ENCODE measurements at places on chromosomes 13 and 19.

GRCh38 chr19:14475251-14476073, at the start of gene PTGER1:
TSS of gene PTGER1 (minus strand) at chr19:14475354. CDS start at chr19:14474320, 1,034 bp downstream.
- DNase-seq = no peak

DNA sequence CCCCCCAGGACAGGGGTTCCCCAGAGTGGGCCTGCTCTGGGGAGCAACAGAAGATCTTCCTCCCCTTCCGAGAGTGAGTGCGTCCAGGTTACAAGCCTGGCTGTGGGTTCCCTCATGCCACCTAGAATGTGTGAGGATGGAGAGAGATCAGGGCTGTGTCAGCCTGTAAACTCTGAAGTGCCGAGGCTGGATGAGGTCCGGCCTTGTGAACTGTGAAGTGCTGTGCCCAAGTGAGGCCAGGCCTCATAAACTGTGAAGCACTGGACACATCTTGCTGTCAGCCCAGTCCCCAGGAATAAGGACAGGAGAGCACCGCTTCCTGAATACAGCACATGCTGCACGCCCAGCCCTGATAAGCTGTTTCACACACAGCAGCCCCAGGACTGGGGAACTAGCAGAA, 7.6 kb downstream of the KCNN1 start:
- no peak for DNase-seq

GRCh38 chr19:29836409-29836825, 24.6 kb downstream of the CCNE1 start:
- DNase-seq = no peak

DNA sequence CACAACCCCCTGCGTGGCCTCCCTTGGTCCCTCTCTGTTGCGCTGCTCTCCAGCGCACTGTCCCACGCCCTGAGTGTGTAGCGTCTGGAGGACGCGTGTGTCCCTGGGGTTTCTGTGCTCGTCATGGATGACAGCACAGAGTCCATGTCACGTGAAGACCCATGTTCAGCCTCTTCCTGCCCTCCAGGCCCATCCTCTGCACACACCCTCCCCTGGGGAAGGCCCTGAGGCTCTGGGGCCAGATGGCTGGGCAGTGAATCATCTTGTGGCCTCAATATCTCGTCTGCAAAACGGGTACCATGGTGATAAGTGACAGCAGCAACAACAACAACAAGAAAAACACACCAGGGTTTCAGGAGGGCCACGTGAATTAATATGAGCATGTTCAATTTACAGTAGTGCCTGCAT, 71.5 kb upstream of the ARHGEF7 start:
- no peak for DNase-seq

GRCh38 chr13:23600100-23600499, 29.9 kb downstream of the TNFRSF19 start:
- no peak for DNase-seq

GRCh38 chr19:47707135-47707925, 5.9 kb upstream of the EHD2 start:
- DNase-seq = peak; percentile 49

DNA sequence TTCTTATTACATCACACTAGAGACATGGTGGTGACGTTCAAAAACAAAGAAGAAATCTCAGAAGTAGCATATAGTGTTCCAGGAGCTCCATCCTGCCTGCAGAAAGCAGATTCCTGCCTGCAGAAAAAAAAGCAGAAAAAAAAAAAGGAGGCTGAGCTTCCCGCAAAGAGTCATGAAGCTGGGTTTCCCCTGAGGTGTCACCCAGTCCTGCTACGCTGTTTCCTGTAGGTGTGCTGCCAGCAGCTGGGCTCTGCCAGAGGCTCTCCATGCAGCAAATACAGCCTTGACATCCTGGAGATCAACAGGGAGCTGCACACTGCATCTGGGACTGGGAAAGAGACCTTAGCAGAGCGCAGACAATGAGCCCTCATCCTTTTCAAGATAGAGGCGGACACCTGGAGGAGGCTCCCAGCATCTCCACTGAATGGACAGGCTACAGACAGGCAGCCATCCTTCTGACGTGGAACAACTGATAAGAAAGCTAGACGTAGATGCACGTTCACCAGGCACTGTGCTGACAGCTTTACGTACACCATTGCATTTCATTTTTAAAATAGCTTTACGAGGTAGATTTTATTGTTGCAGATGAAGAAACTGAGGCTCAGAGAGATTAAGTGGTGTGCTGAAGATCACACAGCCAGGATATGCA, 350.9 kb downstream of the FOXO1 start:
- no peak for DNase-seq

DNA sequence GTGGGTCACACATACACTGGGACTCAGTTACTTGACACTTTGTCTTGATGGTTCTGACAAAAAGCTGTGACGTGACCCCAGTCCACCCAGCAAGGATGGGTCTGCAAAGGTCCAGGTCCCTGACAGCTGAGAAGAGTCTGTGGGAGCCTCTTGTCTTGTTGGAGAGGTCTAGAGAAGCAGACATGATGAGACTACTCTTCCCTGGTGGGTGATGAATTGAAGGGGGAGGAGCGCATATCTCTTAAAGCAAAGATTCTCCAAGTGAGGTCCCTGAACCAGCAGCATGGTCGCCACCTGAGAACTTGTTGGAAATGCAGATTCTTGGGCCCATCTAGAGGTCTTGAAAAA, 78.5 kb upstream of the MEDAG start:
- DNase-seq = no peak

GRCh38 chr13:76035711-76036110, 399.6 kb downstream of the LMO7 start:
- DNase-seq = no peak

GRCh38 chr19:50836543-50837195, 3.3 kb upstream of the KLK15 start:
- no peak for DNase-seq

GRCh38 chr19:7101498-7102253, 32.2 kb downstream of the ZNF557 start:
- no peak for DNase-seq

Data from NCI-H1436 treated with DMSO at 0.1 percent for 48 hours (cell line).